ENCODE measurements at places on chromosomes 16 and 17. TPM values are rescaled to one million over a fixed set of nuclear protein-coding genes. Genes with fewer than 3 reads are reported as not detected.

- peaks cover 20% of the 10 kb centered on the region for H3K4me1 ChIP-seq
- no peak for DNase-seq
- H3K4me3 ChIP-seq = no peak overlapping the region
- no peaks in the 10 kb centered on the region for H3K36me3 ChIP-seq
- H3K27ac ChIP-seq = no peak overlapping the region
Observed at GRCh38 chr16:66258916-66259845, 107.3 kb upstream of the CDH5 start.

- peaks cover 38% of the 10 kb centered on the region for H3K36me3 ChIP-seq
- no peak overlapping the region for H3K4me3 ChIP-seq
- H3K27ac ChIP-seq = no peak overlapping the region
- no peaks in the 10 kb centered on the region for H3K27me3 ChIP-seq
Observed at GRCh38 chr16:67137605-67138004, 13.2 kb downstream of the B3GNT9 start.

PLD6 gene
- 1.7 TPM for total RNA-seq

OTOP3 gene
- total RNA-seq = not detected

GRCh38 chr17:66549311-66549704 lies 246.9 kb downstream of the PRKCA start:
- H3K4me3 ChIP-seq = no peak overlapping the region
- peaks cover 14% of the 10 kb centered on the region for H3K36me3 ChIP-seq
- H3K27ac ChIP-seq = peak overlapping the region; percentile 92
- H3K4me1 ChIP-seq = peaks cover 15% of the 10 kb centered on the region
- peaks cover 1% of the 10 kb centered on the region for H3K27me3 ChIP-seq

GRIN2C gene
- 0.29 TPM for total RNA-seq

- peak overlapping the region; percentile 62 for H3K4me3 ChIP-seq
- peaks cover 12% of the 10 kb centered on the region for H3K27me3 ChIP-seq
- DNase-seq = no peak
- peaks cover 8% of the 10 kb centered on the region for H3K36me3 ChIP-seq
- H3K27ac ChIP-seq = no peak overlapping the region
- H3K4me1 ChIP-seq = peaks cover 14% of the 10 kb centered on the region
Observed at GRCh38 chr17:10200645-10201044, 2.2 kb upstream of the GAS7 start.

ACBD4 gene
- total RNA-seq = 17.4 TPM

- no peaks in the 10 kb centered on the region for H3K36me3 ChIP-seq
- H3K27ac ChIP-seq = no peak overlapping the region
- no peak for DNase-seq
- H3K27me3 ChIP-seq = peaks cover 4% of the 10 kb centered on the region
- H3K4me3 ChIP-seq = no peak overlapping the region
- H3K4me1 ChIP-seq = peaks cover 27% of the 10 kb centered on the region
Observed at GRCh38 chr17:73588301-73588846, 55.9 kb downstream of the SDK2 start.

EVI2A gene
- total RNA-seq = not detected
